Stimulated activated CD4-positive, alpha-beta T cell treated with anti-CD3 and anti-CD28 coated beads, TNF-alpha, amount 100 ng/mL, for 1 hour (primary cell): ENCODE measurements at places on chromosomes 5 and 9.

DNA sequence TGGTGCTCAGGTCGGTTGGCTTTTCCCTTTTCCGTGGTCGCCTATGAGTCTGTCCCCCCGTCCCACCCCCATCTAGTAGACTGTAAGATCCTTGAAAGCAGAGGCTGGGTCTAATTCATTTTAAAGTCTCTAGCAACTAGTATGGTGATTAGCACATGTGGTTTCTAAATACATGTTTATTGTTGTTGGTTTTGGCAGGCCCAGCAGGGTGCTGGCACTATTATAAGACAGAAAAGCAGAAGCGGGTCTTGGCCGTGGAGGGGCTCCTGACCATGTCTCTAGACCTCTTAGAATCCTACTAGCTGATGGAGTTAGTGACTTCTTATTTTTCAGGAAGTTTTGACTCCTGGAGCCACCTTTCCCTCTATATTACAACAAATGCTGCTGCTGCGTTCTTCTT, 61.5 kb upstream of the TNFSF8 start:
- DNase-seq, result no peak

GRCh38 chr5:156670615-156671014, 179.5 kb upstream of the PPP1R2B start:
- no peak for DNase-seq

DNA sequence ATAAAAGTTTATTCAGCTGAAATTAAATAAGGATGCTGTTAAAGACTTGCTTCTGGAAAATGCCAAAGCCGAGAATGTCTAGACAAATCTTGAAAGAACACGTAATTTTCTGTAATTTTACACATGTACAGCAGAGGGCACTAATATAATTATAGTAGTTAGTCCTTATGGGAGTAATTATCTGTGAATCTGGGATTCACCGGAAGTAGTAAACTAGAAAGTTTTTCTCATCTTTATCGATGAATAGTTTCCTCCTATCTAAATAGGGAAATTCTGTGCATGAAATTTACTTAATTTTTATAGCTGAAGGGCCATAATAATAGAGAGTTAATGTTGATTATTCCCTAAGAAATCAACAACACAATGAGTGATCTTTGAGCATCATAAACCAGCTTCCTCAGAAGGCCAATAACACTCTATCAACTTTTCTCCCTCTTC, 18.4 kb upstream of the CNTLN start:
- no peak for DNase-seq

DNA sequence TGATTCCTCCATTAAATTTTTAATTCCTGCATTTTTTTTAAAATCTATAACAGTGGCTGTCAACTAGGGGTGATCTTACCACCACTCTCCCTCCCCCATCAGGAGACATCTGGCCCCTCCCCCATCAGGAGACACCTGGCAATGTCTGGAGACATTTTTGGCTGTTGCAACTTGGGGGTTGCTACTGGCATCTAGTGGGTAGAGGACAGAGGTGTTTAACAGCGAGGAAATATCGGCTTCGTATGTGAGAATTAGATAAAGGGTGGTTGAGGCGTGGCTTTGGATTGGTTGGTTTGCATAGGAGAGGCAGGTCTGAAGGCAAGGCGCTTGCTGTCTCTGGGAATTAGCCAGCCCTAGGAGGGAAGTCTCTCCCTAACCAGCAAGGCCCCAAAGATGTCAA, 10.5 kb downstream of the CDHR2 start:
- DNase-seq, result no peak

DNA sequence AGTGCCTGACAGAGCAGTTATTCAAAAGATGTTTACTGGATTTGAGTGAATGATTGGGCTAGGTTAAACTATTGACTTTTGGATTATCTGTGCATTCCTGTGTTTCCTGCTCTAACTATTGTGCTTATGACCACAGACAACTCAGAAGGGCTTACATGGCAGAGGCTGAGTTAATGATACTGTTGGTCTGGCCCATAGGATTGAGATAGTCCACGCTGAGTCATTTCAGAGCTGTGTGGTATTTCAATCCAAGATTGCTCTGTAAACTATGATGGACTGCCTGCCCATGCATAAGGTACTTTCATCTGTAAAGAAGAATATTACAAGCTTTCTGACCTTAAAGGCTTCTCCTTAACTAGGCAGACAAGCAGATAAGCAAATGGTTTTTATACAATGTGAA, 49.1 kb upstream of the SLIT3 start:
- no peak for DNase-seq

- no peak for DNase-seq
Measured at GRCh38 chr9:91474656-91475055, 51.0 kb upstream of the NFIL3 start.

- no peak for DNase-seq
Measured at GRCh38 chr9:4366591-4367330, 66.9 kb upstream of the GLIS3 start.

GRCh38 chr5:68344447-68345111, 129.0 kb downstream of the PIK3R1 start:
- DNase-seq, result no peak

DNA sequence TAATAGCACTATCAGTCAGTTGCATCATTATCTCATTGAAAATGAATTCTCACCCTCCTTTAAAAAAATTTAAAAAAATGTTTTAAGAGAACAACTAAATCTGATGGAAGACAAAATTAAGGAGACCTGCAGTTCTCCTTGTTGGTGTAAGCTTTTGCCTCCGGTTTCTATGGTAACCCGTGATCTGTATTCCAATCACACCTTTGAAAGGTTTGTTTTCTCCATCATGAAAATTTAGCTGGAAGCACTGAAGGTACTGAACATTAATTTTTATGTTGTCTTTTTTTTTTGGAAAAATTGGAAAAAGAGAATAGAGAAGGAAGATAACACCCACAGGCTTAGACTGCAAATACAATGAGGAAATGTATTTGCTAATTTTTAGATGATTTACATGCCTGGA, 2.5 kb upstream of the BASP1 start:
- DNase-seq, result no peak

- DNase-seq, result no peak
Measured at GRCh38 chr5:104305602-104306001, 743.0 kb upstream of the NUDT12 start.

GRCh38 chr5:64834611-64835010, 65.9 kb downstream of the CWC27 start:
- no peak for DNase-seq

DNA sequence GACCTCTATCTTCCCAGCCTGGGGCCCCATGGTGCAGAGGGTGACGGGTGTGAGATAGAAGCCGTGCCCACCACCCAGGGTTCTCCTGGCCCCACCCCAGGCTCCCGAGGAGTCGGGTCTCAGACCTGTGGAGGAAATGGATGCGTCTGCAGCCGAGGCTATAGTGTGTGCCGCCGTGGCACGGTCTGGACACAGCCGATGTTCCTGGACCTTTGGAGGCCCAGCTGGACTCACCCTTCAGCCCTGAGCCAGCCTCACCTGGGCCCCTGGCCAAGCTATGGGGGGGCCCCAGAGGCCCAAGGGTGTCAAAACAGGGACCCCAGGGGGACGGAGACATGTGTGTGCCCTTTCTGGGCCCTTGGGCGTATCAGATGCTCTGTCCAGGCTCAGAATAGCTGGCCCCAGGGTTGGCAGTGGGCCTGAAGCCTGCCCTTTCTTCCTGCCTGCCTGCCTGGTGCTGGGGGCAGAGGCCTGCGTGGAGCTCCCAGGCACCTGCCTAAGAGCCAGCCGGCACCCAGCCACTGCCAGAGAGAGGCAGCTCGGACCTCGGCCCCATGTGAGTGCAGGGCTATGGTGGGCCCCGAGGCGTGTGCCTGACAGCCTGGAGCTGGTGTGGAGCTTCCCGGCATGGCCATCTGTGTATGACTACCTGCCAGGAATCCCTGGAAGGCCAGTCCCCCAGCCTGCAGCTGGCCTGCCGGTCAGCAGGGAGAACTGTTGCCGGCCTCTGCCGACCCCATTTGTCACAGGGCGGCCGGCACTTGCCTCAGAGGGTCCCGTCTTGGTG, 41.8 kb downstream of the KCNT1 start:
- DNase-seq, result no peak

DNA sequence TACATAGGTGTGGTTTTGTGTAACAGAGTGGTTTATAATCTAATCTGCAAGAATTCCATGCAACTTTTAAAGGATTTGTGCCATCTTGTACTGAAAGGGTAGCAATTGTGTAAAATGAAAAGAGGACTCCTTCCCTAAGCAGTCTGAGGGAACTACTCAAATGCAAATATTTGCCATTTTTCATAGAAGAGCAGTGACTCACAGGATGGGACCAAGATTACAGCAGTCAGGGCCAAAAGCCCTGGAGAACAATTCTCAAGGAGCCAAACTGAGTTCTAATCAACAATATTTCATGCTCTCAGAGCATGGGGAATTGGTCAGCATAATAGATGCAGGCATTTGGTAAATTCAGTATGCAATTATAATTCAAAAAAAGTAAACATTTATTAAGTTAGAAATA, 495.8 kb downstream of the CHSY3 start:
- DNase-seq, result no peak

GRCh38 chr9:130049431-130050210, 4.1 kb upstream of the GPR107 start:
- DNase-seq, result no peak

DNA sequence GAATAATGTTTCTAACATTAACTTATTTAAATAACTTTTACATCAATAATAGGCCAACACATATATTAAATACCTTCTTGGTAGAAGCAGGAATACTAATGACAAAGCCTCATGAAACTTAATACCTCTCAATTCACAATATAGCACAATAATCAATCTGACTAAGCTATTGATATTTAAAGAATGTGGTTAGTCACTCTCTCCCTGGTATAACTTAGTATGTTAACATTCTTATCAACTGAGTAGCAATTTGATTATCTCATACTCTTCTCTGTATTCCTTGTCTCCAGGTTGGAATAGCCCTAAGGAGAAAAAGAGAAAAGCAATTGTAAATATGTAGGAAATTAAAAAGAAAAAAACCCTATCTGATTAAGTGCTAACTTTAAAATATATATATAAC, 4.9 kb upstream of the PGGT1B start:
- no peak for DNase-seq

DNA sequence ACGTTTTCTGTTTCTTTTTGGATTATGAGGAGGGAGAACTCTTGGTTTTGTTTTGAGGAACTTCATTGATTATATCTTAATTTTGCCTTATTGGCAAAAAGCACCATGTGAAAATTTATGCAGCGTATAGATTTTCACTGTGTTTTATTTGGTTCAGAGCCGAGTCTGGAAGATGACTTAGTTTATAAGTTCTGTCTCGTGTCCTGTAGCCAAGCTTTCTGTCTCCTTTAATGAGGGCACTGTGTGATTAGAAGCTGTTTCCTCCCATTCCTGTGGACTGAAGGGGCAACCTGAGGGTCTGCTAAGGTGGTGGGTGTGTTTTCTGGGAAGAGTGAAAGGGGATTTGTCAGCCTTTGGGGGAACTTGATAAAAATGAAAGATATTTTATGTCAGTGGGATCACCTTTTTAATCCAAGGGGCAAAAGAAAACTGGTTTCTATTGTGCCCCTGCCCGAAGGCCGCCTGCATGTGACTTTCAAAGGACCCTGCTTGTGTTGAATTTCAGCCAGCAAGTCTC, 262.1 kb downstream of the FANCC start:
- no peak for DNase-seq

DNA sequence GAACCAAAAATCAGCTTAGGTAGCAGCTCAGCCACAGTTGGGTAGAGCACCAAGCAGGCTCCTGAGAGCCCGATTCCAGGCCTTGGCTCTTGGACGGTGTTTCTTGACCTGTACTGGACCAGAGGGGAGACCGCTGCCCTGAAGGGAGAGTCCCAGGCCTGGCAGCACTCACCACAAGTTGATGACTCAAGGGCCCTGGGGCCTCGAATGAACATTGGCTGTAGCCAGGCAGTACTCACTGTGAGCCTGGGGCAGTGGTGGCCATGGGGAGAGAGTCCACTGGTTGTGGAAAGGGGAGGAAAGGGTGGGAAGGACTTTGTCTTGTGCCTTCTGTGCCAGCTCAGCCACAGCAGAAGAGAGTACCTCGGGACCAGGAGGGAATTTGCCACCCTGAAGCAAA, 166.1 kb downstream of the EDIL3 start:
- no peak for DNase-seq
